HuH-7.5 (cell line): ENCODE measurements at places on chromosomes 5 and 9.

- DNase-seq, result no peak
Measured at GRCh38 chr5:139391570-139392323, 2.0 kb upstream of the MZB1 start.

DNA sequence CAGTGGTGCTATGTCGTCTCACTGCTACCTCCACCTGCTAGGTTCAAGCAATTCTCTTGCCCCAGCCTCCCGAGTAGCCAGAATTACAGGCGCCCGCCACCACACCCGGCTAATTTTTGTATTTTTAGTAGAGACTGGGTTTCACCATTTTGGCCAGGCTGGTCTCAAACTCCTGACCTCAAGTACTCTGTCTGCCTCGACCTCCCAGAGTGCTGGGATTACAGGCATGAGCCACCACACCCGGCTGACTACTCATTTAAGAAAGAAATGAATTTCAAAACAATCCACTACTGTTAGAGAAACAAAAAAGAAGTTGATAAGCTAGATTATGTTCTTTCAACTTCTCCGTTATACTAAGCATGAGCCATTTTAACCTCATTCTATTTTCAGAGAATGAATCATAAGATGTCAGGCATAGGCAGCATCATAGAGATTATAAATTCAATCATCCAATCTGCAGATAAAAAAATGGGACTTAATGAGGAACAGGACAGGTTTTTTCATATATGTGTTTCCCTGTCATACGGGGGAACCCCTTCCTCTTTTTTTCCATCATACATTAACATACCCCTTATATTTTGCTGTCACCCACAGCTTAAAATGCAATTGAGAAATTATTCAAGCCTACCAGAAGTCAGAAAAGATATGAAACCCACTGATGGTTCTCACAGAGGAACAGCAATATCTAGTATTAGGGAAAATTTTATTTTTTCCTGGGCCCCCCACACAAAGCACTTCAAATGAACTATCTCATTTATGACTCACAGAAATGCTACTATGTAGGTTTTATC is 26.5 kb upstream of the ADRB2 start:
- DNase-seq, result no peak

GRCh38 chr9:135787776-135788575 is 86.0 kb downstream of the KCNT1 start:
- no peak for DNase-seq

- DNase-seq, result no peak
Measured at GRCh38 chr5:74226716-74227485, 413.6 kb downstream of the ENC1 start.

- DNase-seq, result no peak
Measured at GRCh38 chr9:133522073-133522910, 2.5 kb downstream of the MYMK start.

- DNase-seq, result no peak
Measured at GRCh38 chr9:77910194-77910621, 121.4 kb downstream of the GNAQ start.

DNA sequence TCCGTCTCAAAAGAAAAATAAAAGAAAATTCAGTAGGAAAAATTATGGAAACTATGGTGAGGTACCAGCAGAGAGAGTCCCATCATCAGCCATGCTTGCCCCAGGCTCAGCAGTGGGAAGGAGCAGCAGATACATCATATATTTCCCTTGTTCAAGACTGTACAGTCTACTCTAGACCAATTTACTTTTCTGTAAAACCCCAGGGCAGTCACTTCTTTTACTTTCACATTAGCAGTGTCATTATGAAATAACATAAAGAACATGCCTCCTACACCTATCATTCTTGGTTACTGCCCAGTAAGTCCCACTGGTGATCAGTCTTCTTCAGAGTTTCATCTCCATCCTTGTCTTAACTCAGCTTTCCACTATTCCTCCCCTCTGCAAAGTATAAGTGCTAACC is 1145.0 kb downstream of the MAT2B start:
- no peak for DNase-seq

- DNase-seq, result no peak
Measured at GRCh38 chr5:116454417-116454927, 120.2 kb downstream of the SEMA6A start.

GRCh38 chr9:76873821-76874220 is 32.1 kb downstream of the PRUNE2 start:
- no peak for DNase-seq

- DNase-seq, result no peak
Measured at GRCh38 chr5:139481122-139481533, 1.4 kb downstream of the STING1 start.

- DNase-seq, result no peak
Measured at GRCh38 chr9:21661626-21662025, 140.8 kb upstream of the MTAP start.
